AG04450 (cell line): ENCODE measurements at places on chromosomes 3 and 15.
A peak's percentile ranks its signal among the peaks of the same experiment; 100 is the strongest.

- DNase-seq: no peak
Measured at GRCh38 chr3:89877230-89877629, 769.8 kb downstream of the EPHA3 start.

- DNase-seq: no peak
Measured at GRCh38 chr3:156577736-156578135, 22.8 kb upstream of the SSR3 start.

DNA sequence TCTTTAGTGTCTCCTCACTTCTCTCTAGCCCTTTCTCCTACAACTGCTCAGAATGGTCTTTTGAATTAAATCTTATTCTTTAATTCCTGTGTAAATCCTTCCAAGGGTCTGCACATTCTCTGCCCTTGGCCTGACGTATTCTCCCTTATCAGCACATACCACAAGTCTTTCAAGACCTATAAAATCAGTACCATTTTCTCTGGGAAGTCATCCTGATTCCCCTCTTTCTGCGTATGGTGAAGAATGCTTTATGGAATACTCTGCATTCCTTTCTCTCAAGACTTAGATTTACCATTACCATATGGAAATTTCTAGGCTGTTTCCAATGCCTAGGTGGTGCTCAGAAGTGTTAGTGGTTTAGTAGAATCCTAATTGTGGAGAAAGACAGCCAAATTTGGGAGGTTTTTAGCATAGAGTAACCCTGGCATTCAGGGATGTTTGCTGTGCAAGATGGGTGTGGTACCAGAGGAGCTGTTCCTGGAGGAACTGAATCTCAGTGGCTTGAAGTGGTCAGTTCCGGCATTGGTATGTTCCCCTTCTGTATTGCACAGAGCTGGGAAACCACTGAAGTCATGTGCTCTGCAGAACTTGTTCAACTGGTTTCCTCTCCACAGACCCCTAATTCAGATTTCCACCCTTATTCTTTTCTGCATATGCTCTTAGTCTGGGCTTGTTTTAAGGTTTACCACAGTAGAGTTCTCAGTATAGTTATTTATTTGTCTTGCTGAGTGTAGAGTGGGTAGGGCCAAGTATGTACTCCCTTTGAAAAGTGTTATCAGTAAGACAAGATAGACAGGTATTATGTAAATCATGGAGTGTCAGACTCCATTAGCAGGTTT lies 24.5 kb downstream of the IQGAP1 start:
- no peak for DNase-seq

- no peak for DNase-seq
Measured at GRCh38 chr3:100537646-100538338, 45.4 kb downstream of the TMEM45A start.

- DNase-seq: no peak
Measured at GRCh38 chr15:63418811-63419210, 37.2 kb upstream of the CA12 start.

GRCh38 chr3:48196611-48197010 lies 8.4 kb upstream of the CDC25A start:
- no peak for DNase-seq

GRCh38 chr15:87538327-87538834 lies 718.2 kb downstream of the NTRK3 start:
- no peak for DNase-seq

- DNase-seq: no peak
Measured at GRCh38 chr3:89375451-89375850, 268.0 kb downstream of the EPHA3 start.

GRCh38 chr15:93417156-93417555 lies 328.1 kb upstream of the RGMA start:
- no peak for DNase-seq

GRCh38 chr15:24676431-24676830 lies 856 bp downstream of the NPAP1 start:
- DNase-seq: no peak

DNA sequence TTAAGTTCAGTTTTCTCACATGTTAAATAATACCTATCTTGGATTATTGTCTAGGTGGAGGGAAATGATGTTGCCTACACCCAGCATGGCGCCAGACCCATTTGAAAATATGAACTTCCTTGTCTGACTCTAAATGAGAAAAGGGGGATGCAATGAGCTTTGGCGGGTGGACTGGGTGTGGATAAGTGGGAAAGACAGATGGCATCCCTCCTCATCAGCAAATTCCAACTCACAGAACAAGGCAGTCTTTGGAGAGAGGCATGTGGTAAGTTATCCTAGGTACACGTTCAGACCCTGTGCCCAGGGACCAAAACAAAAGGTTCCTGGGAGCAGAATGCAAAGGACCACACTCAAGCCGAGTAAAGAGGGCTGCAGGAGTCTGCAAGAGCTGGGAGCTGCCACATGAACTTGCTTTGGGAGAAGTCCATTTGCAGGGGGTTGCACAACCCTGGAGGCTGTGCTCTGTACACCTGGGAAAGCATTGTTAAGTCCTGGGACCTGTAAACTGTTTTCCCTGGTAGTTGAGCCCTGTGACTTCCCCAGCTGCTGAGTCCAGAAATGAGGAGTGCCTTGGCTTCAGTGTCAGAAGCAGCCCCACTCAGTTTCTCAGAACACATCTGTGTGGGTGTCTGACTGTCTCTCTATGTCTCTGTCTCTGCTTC lies 102.3 kb upstream of the TPM1 start:
- no peak for DNase-seq

DNA sequence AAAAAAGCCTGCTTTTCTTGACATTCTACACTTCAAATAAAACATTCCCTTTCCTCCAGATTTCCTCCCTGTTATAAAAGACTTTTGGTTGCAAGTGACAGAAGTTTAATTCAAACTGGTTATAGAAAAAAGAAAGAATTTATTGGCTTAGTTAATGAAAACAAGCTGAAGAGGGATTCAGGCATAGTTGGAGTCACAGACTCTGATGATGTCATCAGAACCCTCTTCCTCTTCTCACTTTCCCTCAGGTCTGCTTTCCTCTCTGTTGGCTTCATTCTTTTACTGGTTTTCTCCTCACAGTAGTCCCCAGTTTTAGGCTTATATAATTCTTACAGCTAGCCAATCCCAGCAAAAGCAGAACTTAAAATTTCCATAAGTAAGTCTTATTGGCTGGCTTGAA lies 32.0 kb upstream of the MBNL1 start:
- no peak for DNase-seq

DNA sequence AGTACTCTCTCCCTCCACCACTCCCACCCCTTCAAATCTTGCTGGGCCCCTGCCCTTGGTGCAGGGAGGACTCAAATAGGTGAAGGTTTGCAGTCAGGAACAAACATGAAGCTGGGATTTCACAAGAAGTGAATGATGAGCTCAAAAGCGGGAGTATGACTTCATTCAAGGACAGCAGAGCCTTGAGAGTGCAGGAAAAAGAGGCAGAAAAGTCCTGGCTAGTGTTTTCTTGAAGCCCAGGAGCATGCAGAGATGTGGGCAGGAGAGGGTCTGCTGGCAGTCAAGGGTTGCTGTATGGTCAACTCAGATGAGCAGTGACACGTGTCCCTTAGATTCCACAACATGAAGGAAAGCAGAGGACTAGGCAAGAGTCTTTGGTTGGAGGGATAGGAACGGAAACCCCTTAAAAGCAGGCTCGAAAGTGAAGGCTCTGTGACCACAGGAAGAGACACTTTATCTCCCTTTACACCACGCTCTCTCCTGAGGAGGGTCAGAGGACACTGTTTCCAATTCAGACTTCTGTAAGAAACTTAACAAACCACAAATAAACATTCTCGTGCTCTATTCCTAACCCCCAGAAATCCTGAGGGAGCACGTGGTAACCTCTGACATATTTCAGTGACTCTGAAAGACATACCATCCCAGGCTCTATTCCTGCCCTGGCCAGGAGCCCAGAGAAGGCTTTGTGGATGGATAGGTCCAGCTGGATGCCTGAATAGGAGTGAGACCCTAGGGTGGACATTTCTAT lies 168.0 kb upstream of the NDN start:
- no peak for DNase-seq

DNA sequence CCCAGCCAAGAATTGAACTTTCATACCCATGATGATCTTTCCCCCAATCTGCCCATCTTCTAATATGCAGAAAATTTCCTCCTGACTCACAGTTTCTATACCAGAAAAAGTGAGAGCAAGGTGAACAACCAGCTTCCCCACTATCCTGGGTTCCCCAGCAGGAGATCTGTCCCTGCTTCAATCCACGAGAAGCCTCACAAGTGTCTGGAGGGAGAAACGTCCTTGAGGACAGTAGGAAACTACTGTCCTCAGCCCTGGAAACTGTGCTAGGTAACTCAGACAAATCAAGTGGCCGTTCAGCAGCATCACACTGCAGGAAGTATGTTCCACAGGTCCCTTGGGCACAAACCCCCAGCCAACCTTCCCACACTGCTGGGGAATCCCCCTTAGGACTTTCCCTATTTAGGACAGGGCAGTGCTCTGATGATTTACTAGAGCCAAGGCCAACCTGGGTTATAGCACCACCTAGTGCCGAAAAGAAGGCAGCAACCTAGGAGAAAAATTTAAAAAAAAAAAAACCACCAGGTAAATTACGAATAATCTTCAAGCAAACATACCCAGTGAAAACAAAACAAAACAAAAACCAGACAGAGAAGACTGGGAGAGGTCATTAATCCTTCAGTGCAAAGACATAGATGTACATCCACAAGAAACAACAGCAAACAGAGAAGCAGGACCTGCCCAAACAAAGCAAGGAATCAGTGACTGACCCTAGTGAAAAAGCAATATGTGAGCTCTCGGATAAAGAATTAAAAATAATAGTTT lies 36.0 kb downstream of the MORC1 start:
- peak; percentile 10 for DNase-seq

- no peak for DNase-seq
Measured at GRCh38 chr3:152922554-152922953, 87.6 kb downstream of the P2RY1 start.

DNA sequence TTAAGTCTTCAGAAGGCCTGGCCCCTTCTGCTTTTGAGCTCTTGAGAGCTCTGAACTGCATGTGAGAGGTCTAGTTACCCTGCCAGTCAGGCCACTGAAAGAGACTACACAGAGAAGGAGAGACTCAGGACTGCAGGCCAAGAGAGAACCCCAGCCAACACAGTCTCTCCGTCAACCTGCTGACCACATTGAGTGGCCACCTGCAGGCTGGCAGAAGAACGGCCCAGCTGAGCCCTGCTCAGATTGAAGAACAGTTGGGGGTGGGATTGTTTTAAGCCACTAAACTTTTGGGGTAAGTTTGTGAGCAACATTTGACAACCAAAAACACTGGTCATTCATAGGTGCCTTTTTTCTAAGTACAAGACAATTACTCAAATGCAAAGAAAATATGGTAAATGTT lies 273.5 kb upstream of the CCDC54 start:
- no peak for DNase-seq

GRCh38 chr3:149596134-149596770 lies 61.6 kb downstream of the WWTR1 start:
- DNase-seq: no peak

GRCh38 chr15:82129149-82129692 lies 83.4 kb upstream of the MEX3B start:
- DNase-seq: no peak

- no peak for DNase-seq
Measured at GRCh38 chr3:128824132-128824850, 55.1 kb upstream of the ACAD9 start.

DNA sequence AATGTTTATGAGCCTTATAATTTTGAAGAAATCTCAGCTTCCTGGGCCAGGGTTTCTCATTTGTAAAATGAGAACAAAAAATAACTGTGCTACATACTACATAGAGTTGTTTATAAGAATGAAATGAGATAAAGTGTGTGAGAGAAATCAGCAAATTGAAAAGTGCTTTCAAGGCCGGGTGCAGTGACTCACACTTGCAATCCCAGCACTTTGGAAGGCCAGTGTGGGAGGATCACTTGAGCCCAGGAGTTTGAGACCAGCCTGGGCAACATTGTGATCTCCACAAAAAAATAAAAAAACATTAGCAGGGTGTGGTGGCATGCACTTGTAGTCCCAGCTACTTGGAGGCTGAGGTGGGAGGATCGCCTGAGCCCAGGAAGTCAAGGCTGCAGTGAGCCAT lies 22.4 kb downstream of the FOXB1 start:
- no peak for DNase-seq

- DNase-seq: no peak
Measured at GRCh38 chr3:58218904-58219303, 8.1 kb upstream of the DNASE1L3 start.

GRCh38 chr3:169165196-169166158 lies 498.0 kb downstream of the MECOM start:
- no peak for DNase-seq

GRCh38 chr3:171768281-171768900 lies 41.9 kb downstream of the PLD1 start:
- DNase-seq: no peak

DNA sequence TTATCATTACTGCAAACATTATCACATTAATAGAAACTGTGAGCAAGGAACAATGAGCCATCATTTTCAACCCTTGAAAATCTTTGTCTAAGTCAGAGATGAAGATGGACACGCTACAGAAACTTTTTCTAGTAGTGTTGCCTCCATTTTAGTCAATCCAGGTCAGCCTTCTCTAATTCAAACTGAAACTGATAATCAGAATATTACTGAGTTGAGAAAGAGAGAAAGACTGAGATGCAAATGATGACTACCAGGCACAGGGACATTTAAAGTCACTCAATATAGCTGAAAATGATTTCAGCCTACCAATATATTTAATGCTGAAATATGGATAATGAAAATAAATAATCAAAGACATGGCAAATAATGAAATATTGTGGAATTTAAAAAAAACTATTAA lies 261.4 kb downstream of the GBE1 start:
- no peak for DNase-seq
